Endothelial cell of umbilical vein (primary cell): ENCODE measurements at places on chromosomes 2 and 18.
A peak's percentile ranks its signal among the peaks of the same experiment; 100 is the strongest.

- no peaks in the 10 kb centered on the region for H3K4me1 ChIP-seq
- H3K36me3 ChIP-seq, result no peaks in the 10 kb centered on the region
- no peak overlapping the region for H3K27ac ChIP-seq
- no peak for DNase-seq
Observed at GRCh38 chr2:24508878-24509277, 17.8 kb downstream of the NCOA1 start.

DNA sequence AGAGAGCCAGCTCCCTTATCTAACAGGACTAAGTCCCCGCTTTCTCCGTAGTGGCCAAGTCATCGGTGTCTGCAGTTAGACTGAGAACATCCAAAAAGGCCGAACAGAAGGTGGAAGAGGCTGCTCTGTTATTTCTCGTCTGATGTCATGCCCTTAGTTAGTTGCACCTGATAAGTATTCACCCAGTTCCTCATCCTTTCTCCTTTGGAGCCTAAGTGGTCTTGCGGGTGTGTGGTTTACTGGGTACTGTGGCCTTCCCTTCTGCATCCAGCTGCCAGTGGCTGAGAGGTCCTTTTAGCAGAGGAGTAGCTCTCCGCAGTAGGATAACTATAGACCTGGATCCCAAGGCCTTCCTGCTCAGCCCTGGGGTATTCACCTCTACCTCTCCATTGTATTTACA is 211.6 kb downstream of the BCL2 start:
- H3K36me3 ChIP-seq, result no peaks in the 10 kb centered on the region
- DNase-seq, result no peak
- H3K4me3 ChIP-seq, result no peak overlapping the region
- peaks cover 12% of the 10 kb centered on the region for H3K4me1 ChIP-seq

- no peak overlapping the region for H3K4me3 ChIP-seq
- peak; percentile 58 for DNase-seq
- peak overlapping the region; percentile 97 for H3K27ac ChIP-seq
Observed at GRCh38 chr2:157182204-157182709, 75.2 kb upstream of the GALNT5 start.

GRCh38 chr2:127562936-127563335 is 27.5 kb downstream of the MYO7B start:
- no peaks in the 10 kb centered on the region for H3K36me3 ChIP-seq
- no peak overlapping the region for H3K4me3 ChIP-seq
- DNase-seq, result no peak
- no peaks in the 10 kb centered on the region for H3K4me1 ChIP-seq
- H3K27me3 ChIP-seq, result peaks cover 7% of the 10 kb centered on the region

DNA sequence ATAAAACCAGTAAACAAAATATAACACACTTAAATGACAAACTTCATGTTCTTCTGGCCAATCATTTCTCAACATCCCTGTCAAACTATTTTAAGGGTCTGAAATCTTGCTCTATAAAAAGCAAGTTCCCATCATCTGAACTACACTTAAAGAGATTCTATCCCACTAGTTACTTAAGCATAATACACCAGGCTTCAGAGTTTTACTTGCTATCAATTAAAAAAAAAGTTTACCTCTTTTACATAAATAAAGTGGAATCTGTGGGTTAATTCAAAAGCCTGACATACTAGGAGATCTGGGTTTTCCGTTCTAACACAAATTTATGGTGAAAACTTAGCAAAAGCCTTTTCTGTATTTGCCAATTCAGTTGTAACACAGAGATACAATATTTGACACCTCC is 1.9 kb downstream of the CLASP1 start:
- H3K4me1 ChIP-seq, result peaks cover 29% of the 10 kb centered on the region
- H3K4me3 ChIP-seq, result no peak overlapping the region
- no peak for DNase-seq
- H3K36me3 ChIP-seq, result no peaks in the 10 kb centered on the region
- no peaks in the 10 kb centered on the region for H3K27me3 ChIP-seq
- H3K27ac ChIP-seq, result no peak overlapping the region
